ENCODE measurements at places on chromosomes 5 and 9. TPM values are rescaled to one million over a fixed set of nuclear protein-coding genes. Genes with fewer than 3 reads are reported as not detected.

DNA sequence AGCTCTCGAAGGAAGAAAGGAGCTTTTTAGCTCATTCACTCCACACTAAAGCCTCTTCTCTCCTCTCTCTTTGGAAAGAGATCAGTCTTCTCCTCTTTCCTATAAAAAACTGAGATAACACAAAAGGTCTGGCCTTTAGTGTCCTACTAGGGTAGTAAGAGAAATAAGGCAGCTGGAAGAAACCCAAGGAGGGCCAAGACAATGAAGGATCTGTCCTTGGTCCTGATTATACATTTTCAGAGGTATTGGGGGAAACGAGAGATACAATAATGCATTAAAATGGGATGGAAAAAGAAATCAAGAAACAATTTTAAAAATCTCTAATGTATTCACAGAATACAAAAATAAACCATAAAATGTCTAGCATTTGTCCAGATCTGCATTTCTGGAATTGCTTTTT, 184.0 kb downstream of the SLF1 start:
- no peak for DNase-seq

DNA sequence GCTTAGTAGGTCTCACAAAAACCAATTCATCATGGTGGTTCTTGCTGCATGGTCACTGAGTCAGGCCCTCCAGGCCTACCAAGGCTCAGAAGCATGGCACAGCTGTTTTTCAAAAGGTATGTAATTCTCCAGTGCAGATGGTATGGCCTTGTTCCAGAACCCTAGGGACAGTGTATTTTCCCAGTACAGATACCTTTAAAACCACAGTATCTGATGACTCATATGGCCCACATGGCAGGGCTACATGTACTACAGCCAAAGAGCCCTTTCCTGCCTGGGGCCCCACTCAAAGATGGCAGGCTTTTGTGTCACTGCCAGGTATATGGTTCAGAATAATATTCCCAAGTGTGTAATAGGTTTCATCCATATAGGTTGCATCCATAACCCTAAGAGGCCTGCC, 16.5 kb downstream of the CSF2 start:
- no peak for DNase-seq

GRCh38 chr5:112388739-112389138, 30.3 kb downstream of the EPB41L4A start:
- no peak for DNase-seq

DNA sequence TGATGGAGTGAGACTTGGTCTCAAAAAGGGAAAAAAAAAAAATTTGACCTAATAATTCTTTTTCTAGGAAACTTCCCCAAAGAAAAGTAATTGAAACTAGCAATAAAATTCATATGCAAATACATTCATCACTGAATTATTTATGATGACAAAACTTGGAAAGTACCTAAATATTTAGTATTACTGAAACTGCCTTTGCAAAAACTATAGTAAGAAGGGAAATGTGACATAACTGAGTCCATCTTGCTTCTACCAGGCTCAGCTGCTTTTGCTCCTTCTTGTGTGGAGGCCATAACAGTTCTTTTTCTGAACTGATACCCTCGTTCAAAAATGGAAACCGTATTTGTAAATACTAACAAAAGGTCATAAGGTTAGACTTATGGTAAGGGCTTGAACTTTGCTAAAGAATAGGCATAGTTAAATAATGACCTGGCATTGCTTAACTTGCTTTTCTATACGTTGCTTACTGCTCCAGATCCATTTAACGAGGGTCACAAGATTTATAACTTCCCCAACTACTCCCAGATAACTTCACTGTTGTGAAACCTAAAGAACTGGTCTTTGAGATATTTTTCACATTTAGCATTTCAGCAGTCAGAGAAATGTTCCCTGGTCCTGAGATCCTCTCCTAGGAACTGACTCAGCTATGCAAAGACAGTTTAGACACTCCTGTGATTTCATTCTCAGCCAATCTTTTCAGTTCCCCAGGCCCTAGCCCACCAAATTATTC, 68.4 kb downstream of the CFAP95 start:
- DNase-seq = no peak

DNA sequence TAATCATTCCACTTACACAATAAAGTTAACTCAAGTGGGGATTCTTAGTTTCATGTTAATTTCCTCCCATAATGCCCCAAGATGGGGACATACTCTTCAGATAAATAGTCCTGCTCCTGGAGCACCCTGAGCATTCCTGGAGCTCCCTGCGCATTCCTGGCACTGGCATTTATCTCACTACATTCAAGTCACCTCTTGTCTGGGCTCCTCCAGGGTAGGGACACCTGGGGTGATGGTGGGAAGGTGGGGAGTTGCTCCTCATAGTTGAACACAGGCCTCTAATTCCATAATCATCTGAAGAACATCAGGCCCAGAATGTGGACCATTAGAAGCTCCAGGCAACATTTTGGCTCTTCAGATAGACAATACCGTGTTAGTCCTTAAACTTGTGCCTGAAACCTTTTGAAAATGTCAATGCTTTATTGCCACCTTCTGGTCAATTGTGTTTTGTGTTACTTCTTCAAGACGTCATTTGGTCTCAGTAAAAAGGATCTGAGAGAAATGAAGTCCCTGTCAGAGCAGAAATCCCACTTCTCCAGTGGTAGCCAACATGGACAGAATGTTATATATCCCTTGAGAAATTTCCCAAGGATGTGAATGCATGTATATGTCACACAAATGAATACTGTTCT, 14.2 kb upstream of the AGGF1 start:
- DNase-seq = no peak

GRCh38 chr9:4837261-4838188, 44.8 kb downstream of the RCL1 start:
- no peak for DNase-seq

- no peak for DNase-seq
Measured at GRCh38 chr5:109479260-109479860, 69.6 kb upstream of the PJA2 start.

DNA sequence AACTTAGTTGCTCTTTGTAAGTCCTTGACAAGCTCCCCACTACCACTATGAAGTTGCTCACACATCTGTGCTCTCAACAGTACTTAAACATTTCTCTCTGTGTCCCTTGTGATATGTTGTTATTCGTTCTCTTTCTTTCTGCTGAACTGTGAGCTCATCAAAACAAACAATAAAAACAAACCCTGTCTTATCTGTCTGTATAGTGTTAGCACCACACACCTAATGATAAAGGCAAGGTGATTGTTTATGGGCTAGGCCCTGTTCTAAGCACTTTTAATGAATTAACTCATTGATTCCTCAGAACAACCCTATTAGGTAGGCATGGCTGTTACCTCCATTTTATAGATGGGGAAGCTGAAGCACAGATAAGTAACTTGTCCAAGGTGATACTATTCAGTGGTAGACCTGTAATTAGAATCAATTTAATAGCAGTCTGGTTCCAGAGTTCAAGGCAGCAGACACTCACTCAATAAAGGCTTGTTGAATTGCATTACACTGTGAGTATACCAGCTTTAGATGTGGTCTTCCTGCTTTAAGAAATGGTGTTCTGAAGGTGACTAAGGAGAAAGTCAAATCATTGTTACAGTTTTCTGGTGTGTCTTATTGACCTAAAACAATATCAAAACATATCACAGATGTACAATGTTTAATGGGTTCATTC, 153.6 kb upstream of the ELL2 start:
- DNase-seq = no peak

DNA sequence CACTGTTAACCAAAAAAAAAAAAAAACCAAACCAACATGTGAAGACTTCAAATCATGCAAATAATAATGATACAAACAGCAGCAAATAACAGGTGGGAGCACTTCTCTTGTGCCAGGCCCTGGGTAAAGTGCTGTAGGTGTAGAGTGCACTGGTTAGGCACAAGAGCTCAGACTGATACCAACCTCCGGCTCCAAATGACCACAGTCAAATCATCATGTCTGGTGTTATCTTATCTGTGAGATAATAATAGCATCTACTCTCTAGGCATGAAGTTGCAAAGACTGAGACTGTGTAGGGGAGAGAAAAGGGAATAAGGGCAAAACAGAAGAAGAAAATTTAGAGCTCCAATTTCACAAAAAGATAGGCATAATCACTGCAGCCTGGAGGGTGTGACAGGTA, 159.5 kb downstream of the ARL15 start:
- no peak for DNase-seq

DNA sequence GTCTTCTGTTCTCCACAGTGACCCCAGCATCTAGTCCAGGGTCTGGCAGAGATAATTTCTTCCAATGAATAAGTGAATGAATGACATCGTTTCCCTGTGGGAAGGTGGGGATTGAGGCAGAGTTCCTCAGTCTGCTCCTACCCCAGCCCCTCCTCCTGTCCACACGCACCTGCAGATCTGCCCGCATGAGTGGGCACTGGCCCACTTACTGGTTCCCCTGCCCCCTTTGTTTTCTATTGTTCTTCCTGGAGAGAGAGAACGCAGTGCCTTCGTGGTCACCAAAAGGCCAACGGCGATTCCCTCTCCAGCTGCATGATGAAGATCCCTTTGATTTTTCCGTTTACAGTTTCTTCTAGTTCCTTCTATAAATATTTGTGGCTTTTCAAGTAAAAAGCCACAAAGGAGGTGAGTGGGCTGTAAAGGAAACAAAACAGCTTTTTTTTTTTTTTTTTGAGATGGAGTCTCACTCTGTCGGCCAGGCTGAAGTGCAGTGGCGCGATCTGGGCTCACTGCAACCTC, 5.8 kb upstream of the FPGS start:
- DNase-seq = no peak

DNA sequence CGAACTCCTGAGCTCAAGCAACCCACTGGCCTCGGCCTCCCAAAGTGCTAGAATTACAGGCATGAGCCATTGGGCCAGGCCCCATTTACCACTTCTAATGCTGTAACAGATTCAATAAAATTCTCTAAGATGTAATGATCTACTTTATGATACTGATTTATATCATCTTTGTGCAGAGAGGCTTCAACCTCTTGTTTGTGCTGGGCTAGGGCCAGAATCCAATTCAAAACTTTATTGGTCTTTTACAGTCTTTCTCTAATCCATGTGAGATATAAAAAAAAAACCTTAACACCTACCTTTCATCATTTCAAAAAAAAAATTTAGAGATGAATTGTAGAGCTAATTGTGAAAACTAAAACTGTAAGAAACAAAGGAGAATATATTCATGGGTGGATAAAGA, 8.2 kb upstream of the BTF3 start:
- DNase-seq = no peak

- DNase-seq = no peak
Measured at GRCh38 chr5:159899067-159900049, 16.9 kb upstream of the ADRA1B start.

- DNase-seq = no peak
Measured at GRCh38 chr9:111821006-111821528, 26.3 kb upstream of the SHOC1 start.

DNA sequence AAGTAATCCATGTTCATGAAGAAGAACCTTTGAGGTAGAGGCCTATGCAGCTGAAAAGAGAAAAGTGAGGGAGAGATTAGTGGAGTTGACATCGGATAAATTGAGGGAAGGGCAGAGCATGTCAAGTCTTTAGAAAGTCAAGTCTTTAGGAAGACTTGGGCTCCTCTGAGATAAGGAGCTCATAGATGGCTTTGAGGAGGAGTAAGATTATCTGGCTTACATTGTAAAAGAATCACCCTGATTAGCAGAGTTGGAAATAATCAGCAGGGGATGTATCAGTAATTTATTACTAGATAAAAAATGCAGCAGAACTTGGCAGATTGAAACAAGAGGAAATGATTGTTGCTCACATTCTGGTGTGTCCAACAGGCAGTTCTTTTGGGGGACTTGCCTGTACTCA, 727.2 kb upstream of the WWC1 start:
- no peak for DNase-seq

GRCh38 chr5:106417163-106417562, 1253.6 kb downstream of the EFNA5 start:
- no peak for DNase-seq

DNA sequence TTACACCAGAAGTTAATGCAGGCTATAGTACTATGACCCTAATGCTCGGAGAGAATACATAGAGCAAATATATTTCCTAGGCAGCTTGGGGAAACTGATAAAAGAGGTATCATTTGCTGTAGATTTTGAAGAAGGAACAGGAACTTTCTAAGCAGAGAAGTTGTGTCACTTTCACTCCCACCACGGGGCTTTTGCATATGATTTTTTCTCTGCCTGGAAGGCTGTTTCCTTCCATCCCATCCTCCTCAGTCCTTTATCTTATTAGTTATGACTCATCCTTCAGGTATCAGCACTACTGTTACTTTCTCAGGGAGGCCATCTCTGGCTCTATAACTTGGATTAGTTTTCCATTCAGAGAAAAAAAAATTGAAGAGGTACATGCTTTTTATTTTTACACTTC, 2006.1 kb upstream of the WWC1 start:
- DNase-seq = no peak

GRCh38 chr5:87120518-87121303, 147.0 kb upstream of the RASA1 start:
- DNase-seq = no peak

- no peak for DNase-seq
Measured at GRCh38 chr9:126421567-126422428, 95.2 kb downstream of the MVB12B start.

DNA sequence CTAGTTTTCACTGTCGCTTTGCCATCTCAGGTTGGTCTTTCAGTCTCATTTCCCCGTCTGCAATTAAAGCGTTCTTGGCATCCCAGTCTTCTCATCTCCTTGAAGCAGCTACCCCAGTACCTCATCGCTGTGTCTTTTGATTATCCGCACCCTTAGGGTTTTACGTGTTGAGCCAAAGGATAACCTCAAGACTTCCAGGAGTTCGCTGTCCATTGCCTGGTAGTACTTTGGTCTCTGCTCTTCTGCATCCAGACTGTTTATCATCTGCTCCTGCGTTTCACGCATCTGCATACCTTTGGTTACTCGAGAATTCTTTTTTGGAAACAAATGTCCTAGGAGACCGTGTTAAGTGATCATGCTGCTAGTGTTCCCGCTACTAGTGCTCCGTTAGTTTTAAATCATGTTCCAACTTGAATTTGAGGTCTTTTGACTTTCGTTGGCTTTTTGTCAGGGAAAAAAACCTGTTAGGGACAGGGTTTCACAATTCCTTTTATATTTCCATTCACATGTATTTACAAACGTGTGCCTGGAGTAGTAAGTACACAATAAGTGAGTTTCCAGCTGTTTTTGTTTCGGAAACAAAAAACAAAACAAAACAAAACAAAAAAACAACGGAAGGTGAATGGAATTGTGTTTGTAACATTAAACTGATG, 888 bp downstream of the RABGAP1 start:
- DNase-seq = peak; percentile 21

- no peak for DNase-seq
Measured at GRCh38 chr5:98913911-98914310, 14.9 kb downstream of the CHD1 start.

GRCh38 chr9:135379540-135380267, 99.9 kb upstream of the PPP1R26 start:
- peak; percentile 56 for DNase-seq

GRCh38 chr9:70924895-70925547, 196.4 kb downstream of the TRPM3 start:
- peak; percentile 3 for DNase-seq

Gene MEGF10
- total RNA-seq = 33.0 TPM

Gene NREP
- total RNA-seq = 536 TPM

Gene GPR151
- total RNA-seq = 0.41 TPM

Gene PCDHGB5
- total RNA-seq = 13.0 TPM

Gene SUSD3
- total RNA-seq = 0.41 TPM

Gene F2RL1
- total RNA-seq = 1.2 TPM

Measured in frontal cortex (tissue), 4 donors.